ENCODE measurements at places on chromosomes 2 and 18.

- no peak for DNase-seq
Measured at GRCh38 chr2:204517154-204517553, 28.1 kb upstream of the PARD3B start.

- DNase-seq, result no peak
Measured at GRCh38 chr18:4405965-4406364, 49.1 kb downstream of the DLGAP1 start.

GRCh38 chr2:111689174-111689573, 194.8 kb downstream of the ANAPC1 start:
- DNase-seq, result no peak

DNA sequence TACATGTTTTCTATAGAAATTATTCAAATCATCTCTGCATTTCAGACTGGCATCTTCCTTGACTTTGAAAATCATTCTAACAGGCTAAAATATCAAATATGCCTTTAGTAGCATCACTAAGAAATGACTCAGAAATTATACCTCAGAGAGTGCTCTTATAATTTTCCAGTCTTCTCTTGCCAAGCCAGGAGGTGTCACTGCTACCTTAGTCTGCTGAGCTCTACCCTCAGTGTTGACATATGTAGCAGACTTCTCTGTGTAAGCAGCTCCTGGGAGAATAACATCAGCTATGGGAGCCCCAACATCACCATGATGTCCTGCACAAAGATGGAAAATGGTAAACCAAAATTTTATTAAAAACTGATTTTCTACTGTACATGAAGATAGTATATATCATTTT, 31.6 kb downstream of the NDUFS1 start:
- DNase-seq, result no peak

DNA sequence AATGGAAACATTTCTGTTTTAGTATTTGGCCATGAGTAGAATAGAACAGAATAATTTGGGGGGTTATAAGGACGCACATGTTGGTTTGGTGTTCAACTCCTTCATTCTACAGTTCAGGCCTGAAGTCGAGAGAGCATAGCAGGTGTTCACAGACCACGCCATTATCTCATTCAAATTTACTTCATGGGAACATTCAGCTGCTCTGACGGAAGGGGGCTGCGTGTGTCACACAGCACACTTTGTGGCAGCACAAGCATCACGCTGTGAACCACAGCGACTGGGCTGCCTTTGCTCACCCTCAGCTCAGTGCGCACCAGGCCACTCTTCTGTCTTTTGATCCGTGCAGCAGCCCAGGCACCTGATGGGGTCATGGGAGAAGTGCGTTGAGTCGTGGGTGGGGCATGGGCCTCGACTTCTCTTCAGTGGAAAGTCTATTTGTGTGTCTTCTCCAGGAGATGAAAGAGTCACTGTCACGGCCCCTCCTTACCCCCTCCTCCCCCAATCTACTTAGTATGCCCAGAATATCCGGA, 348.6 kb upstream of the SALL3 start:
- no peak for DNase-seq

GRCh38 chr2:75538521-75539490, 21.9 kb downstream of the EVA1A start:
- DNase-seq, result no peak

GRCh38 chr2:239585422-239585821, 184.6 kb upstream of the HDAC4 start:
- no peak for DNase-seq

GRCh38 chr2:125681976-125682805, 973.8 kb upstream of the GYPC start:
- DNase-seq, result no peak

DNA sequence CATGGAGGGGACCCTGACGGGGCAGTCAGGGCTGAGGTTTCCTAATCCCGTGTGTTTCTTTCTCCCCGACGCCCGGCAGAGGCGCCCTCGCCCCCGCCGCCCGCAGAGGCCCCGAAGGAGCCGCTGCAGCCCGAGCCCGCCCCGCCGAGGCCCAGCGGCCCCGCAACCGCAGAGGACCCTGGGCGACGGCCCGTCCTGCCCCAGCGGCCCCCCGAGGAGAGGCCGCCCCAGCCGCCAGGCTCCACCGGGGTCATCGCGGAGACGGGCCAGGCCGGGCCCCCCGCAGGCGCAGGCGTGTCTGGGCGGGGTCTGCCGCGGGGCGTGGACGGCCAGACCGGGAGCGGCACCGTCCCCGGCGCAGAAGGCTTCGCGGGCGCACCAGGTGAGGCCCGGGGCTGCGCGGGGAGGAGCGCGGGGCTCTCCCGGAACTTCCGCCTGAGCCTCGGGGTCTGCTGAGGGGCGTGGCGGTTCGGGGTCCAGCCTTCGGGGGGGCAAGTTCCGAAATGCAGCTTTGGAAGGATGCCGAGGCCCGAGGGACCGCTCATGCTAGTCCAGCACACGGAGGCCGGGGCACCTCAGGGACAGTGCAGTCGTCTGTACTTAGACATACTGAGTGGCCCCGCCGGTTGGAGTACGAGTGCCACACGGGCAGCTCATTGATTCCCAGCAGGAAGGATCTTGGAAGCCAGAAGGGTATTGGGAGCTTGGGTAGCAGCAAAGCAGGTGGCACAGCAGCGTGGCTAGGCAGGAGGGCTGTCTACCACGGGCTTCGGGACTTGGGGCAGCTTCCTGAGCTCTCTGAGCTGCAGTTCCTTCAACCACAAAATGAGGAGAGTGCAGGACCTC, 60.1 kb downstream of the EMILIN2 start:
- no peak for DNase-seq

- DNase-seq, result peak; percentile 35
Measured at GRCh38 chr2:176653479-176654443, 384.5 kb downstream of the MTX2 start.

GRCh38 chr2:235194836-235195235, 243.0 kb downstream of the SH3BP4 start:
- DNase-seq, result no peak

DNA sequence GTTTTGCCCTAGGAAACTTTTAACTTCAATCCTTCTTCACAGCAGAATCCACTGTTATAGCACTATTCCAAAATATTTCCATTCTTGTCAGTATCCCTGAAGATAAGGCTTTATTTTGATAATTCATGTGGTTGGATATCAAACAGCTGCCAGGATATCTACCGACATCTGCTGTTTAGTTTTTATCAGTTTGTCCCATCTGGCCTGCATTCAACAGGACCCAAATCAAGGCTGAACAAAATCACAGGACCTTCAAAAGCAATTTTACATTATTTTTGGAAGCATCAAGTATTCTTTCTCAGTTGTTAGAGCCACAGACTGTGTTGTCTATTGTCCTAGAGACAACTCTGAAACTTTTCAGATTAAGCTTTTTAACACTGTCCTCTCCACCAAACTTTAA, 429.0 kb upstream of the PIK3C3 start:
- DNase-seq, result no peak

GRCh38 chr18:35923939-35924684, 48.4 kb upstream of the RMP24 start:
- DNase-seq, result no peak

DNA sequence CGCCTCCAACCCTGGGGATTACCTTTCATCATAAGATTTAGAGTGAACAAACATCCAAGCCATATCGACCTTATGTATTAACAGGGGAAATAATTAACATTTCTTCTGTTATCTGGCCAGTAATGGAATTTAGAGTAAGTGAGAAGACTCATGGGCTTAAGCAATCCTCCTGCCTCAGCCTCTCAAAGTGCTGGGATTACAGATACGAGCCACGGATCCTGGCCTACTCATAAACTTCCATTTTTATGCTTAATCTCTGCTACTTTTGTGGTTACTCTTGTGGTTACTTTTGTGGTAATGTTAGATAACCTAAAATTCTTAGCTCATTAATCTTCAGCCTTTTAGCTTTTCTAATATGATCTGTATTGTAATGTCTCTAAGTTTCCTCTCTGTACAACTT, 159.3 kb upstream of the SLC8A1 start:
- no peak for DNase-seq

- no peak for DNase-seq
Measured at GRCh38 chr18:24378598-24378997, 19.0 kb downstream of the OSBPL1A start.

GRCh38 chr2:31319406-31320175, 85.6 kb downstream of the EHD3 start:
- DNase-seq, result peak; percentile 84

DNA sequence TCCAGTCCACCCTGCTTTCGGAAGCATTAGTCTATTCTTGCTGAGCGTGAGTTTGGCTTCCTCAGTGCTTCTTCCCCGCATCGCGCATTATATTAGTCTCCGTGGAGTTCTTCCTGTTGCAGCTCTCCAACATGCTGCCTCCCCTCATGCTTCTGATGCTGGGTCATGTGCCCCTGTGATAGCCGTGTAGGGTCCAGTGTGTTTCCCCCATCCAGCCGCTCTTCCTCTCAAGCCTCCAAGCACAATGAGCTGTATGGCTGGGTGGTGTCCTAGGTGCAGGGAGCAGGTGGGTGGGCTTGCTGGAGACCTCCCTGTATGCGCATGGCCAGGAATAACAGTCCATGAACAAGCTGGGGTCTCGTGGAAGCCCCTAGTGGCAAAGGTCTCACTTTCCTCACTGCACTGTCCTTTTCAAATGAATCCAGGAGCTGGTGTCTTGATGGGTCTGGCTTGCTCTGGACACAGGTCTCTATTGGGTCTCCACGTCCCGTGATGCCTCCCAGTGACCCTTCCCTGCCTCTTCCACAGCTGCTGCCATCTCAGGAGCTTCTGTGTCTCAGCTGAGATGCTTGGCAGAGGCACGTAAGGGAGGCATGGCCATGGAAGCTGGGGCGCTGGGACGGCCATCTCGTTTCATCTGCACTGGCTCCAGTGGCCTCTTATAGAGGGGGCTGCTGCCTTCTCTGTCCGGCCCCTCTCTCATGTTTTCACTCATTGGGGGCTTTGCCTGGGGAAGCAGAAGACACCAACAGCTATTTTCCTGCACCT, 54.8 kb upstream of the HDAC4 start:
- no peak for DNase-seq

DNA sequence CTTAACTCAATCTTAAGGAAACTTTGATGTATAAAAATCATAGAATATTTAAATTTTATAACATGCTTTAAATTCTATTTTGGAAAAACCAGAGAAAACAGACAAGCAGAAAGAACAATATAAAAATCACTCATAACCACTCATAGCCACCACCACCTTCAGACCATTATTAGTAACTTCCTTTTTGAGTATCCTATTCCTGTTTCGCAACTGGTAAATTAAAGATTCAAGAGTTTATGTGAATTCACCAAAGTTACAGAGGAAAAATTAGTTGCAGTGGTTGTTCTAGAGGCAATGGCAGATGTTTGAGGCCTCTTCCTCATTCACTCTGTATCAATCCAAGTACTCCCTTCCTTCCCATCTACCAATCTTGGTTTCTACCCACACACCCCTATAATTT, 49.3 kb upstream of the PROKR1 start:
- no peak for DNase-seq

- no peak for DNase-seq
Measured at GRCh38 chr2:80266231-80266630, 38.3 kb downstream of the LRRTM1 start.

- DNase-seq, result no peak
Measured at GRCh38 chr18:11504962-11505361, 104.4 kb upstream of the SLC35G4 start.

DNA sequence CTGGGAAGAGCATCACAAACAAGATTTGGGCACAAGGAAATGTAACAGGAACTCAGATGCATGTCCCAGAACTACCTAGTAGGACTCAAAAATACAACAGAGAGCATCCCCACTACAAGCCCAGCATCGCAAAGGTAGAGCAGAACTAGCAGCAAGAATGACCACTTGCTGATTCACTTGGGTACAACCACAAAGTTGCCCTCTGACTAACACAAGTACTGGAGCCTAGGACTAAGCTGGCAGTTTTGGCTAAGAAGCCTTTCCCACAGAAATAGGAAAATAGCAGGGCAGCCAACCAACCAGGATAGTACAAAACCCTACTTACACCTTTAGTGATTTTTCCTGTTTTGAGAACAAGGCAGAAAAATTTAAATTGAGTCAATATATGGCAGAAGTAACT, 193.8 kb downstream of the PAX3 start:
- DNase-seq, result no peak

DNA sequence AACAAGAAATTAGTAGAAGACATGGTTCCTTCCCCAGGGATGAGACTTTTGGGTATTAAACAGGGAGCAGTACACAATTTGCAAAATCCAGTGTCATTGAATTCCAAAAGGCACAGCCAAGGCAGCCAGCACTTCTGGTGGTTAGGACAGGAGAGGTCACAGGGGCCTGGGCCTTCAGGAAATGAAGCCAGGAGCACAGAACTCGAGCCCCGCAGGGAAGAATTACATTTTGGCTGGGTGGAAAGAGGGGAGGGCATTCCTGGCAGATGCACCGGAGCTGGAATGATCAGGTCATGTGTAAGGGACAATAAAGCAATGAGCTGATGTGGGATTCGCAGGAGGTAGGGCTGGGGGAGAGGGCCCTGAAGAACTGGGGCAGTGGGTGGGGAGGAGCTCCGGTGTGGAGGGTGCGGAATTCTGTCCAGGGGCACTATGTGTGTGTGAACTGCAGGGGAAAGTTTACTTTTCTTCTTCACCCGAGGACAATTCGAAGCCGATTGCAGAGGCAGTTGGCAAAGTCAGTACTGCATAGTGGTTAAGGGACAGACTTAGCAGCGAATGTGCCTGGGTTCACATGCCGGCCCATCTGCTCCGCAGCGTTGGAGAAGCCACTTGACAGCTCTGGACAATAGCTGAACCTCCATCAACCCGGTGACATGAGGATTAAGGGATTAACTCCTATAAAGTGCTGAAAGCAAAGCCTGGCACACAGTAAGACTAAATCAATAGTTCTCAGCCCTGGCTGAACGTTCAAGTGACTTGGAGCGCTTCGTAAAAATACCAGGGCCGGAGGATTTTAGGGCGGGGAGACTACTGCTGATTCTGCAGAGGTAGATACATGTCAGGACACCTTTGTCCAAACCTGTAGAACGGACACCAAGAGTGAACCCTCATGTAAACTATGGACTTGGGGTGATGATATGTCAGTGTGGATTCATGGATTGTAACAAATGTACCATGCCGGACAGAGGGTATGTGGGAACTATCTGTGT, 36.4 kb downstream of the ALPK2 start:
- no peak for DNase-seq

- no peak for DNase-seq
Measured at GRCh38 chr2:159326569-159327255, 40.2 kb upstream of the WDSUB1 start.

GRCh38 chr18:8773980-8774379, 68.6 kb downstream of the MTCL1 start:
- DNase-seq, result no peak

DNA sequence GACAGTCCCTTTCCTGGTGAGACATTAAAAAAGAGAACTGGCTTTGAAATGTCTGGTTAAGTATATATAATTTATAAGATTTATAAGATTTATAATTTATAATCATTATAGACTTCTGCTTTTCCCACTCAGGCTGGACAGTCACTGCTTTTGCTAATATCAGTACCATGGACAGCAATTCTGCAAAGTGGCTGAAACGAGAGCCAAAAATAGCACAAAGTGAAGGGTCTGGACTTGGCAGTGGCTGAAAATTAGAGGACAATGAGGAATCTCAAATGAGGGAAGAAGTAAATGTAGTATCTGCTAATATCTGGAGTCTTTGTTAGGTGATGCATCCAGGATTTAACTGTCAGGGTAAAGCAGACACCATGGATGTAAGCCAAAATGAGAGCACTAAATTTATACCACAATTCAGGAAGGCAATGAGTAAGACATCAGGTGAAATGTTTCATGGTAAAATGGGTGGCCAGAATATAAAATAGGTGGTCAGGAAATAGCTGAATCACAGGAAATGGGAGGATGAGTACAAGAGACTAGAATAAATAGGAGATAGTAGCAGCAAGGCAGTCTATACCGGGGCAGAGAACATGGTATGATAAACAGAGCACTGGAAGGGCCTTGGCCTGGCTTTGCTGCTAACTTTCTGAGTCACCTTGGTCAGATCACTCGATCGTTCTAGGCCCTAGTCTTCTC, 39.6 kb upstream of the BOD1L2 start:
- DNase-seq, result peak; percentile 4

Measured in HFF-Myc (cell line).